ENCODE measurements at places on chromosomes 6 and 20.
A peak's percentile ranks its signal among the peaks of the same experiment; 100 is the strongest.

- no peak for DNase-seq
Observed at GRCh38 chr20:42986143-42986773, 203.4 kb downstream of the PTPRT start.

DNA sequence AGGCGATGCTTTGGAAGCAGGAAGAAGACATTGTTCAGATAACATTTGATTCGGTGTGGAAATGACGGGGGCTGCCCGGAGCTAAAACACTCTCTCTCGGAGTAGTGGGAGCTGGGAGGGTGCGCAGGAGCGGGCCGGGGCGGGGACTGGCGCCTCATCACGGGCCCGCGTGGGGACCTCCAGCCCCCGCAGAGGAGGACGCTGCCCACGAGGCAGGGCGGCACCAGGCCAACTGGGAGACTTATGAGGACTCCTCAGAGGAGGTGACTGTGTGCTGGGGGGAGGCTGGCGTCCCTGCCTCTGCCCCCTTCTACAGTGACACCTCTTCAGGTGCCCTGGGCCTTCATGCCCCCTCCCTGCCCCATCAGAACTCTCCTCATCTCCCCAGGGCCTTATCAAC lies 15.2 kb downstream of the DDO start:
- DNase-seq, result no peak

GRCh38 chr20:47698142-47698541 lies 87.1 kb downstream of the SULF2 start:
- no peak for DNase-seq

- no peak for DNase-seq
Observed at GRCh38 chr6:9628819-9629218, 786.1 kb downstream of the TFAP2A start.

- peak; percentile 28 for DNase-seq
Observed at GRCh38 chr6:27605401-27606342, 132.8 kb upstream of the ZNF184 start.

All from hepatic stellate cell (primary cell).